Smooth muscle cell of the brain vasculature (primary cell): ENCODE measurements at places on chromosomes 6 and 20.

GRCh38 chr6:5536644-5537043, 275.3 kb downstream of the FARS2 start:
- DNase-seq, result no peak

DNA sequence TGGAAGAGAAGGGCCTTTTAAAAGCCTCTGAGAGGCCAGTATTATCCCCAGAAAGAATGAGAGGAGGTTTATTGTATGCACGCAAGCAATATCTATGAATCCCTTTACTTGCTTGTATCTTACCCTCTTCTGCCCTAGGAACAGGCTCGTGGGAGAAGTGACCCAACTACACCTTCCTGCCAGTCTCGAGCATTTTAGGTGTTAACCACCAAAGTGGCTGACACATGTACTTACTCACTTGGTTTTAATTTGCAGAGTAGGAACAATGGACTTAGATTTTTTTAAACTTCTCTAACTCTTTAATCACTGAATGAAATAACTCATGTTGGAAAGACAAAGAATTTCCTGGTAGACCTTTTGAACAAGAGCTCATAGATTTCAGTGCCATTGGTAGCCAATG, 296.9 kb downstream of the PLCB1 start:
- no peak for DNase-seq

DNA sequence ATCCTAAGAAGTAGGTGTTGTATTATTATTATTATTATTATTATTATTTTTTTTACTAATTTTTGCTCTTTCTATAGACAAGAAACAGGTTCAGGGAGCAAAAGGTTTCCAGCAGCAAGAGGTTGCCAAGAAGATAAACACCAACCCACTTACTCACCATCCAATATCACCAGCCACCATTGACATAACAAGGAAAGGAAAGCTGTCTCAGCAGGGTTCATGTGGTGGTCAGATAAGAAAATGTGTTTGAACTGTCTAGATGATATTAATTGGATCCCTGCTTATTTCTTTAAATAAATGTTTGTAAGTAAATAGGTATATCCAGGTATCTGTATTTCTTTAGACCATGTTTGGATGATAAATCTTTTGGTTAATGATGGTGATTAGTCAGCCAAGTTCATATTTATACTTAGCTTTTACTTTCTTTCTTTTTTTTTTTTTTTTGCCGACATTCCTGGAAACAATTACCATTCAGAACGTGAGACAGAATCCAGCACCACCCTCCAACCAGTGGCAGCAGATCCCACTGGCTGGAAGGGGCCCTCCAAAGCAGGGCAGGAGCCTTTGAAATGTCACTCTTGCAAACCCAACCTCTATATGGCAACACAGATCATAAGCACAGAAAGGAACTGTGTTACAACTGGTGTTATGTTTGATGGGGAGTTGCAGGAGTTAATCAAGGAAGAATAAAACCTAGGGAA, 139.2 kb upstream of the ECI2 start:
- DNase-seq, result no peak

DNA sequence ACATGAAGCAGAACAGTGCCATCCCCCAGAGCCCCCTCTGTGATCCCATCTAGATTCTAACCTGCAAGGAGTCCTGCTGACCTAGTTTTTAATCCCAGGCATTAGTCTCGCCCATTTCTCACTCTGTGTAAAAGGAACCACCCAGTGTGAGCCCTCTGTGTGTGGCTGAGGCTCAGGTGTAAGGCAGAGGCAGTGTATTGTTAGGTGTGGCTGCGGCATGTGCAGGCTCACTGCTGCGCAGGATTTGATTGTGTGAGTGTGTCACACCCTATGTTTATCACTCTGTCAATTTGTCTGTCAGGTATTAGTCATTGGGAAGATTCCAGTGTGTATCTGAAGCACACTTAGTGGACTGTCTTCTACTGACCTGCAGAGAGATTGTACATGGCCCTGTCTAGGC, 13.7 kb upstream of the CST8 start:
- DNase-seq, result no peak

DNA sequence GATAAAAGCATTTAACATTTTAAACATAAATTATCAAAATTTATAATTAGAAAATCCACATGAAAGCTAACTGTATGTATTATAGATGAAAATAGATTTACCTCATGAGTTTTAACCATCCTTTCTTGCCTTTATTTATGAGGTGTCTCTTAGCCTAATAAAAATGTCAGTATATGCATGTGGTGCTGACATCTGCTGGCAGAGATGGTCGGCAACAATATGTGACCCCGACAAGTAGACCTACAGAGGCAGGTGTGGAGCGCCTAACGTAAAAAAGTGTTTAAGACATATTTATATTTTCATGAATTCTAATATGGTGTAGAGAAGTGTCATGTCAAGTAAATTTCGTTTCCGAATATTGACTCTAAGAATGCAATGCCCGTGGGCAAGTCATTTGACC, 149.0 kb upstream of the FUT9 start:
- no peak for DNase-seq

- no peak for DNase-seq
Observed at GRCh38 chr6:128694303-128695009, 174.1 kb upstream of the PTPRK start.

GRCh38 chr20:56808732-56809131, 179.6 kb downstream of the TFAP2C start:
- DNase-seq, result no peak

DNA sequence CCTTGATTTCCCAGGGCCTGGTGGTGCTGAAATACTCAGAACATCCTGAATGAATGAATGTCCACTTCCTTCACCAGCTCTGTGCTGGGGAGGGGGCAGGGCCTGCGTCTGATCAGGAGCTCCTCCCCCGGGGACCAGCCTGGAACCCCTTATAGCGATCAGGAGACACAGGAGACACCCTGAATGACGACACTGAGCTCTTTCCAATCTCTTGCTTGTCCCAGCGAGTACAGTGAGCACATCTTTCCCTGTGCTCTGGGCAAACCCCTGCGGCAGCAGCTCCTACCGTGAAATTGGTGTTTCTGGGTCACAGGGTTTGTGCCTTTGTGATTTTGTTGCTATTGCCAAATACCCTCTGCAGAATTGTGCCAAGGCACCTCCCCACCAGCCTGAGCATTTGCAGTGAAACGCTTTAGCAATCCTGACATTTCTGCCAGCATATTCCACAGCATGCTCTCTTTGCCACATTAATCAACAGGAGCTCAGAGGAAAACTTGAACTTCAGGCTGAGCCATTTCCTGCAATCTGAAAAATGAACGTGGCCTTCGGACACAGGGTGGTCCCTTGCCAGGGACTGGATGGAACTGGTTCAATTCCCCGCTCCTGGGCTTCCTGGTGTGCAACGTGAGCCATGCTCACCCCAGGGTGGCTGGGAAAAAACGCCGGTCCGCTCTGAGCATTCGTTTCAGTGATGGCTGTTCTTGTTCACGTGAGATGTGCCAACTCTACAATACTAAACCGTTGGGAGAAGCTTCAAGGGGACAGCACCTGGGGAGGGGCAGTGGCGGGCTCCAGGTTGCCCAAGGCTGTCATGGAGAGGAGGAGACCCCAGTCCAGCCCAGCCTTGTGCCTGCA, 23.1 kb upstream of the MRGBP start:
- no peak for DNase-seq

- no peak for DNase-seq
Observed at GRCh38 chr20:889932-890463, 26.1 kb downstream of the ANGPT4 start.
